ENCODE measurements at places on chromosomes 7 and 10.

DNA sequence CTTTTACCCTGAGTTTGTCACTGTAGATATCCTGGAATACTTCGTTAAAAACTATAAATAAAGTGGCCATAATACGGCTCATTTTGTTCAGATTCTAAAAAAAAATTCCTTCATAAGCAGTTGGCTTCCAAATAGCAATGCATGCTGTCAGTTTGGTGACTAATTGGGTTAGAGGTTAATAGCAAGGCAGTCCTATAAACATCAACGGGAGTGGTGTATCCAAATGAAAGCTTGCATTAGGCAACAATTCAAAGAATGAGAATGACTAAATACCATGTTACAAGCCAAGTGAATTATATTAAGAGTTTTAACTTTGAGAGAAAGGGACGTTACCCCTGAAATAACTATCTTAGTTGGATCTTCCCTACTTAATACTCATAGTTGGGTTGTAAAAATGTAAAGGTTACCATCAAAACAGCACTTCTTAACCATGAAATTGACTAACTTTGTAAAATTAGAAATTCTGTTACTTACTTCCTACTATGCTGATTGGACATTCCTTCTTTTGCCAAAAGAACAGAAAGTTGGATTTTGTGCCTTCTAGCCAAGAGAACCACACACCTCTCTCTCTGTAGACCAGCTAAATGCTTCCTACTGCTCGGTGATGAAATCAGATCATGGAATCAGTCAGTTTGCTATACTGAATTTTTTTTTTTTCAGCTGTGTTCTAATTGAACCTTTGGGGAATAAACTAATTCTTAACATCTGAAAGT is 98.0 kb downstream of the KAT6B start:
- DNase-seq = no peak

GRCh38 chr7:143327903-143328302 is 12.0 kb downstream of the CLCN1 start:
- DNase-seq = no peak

DNA sequence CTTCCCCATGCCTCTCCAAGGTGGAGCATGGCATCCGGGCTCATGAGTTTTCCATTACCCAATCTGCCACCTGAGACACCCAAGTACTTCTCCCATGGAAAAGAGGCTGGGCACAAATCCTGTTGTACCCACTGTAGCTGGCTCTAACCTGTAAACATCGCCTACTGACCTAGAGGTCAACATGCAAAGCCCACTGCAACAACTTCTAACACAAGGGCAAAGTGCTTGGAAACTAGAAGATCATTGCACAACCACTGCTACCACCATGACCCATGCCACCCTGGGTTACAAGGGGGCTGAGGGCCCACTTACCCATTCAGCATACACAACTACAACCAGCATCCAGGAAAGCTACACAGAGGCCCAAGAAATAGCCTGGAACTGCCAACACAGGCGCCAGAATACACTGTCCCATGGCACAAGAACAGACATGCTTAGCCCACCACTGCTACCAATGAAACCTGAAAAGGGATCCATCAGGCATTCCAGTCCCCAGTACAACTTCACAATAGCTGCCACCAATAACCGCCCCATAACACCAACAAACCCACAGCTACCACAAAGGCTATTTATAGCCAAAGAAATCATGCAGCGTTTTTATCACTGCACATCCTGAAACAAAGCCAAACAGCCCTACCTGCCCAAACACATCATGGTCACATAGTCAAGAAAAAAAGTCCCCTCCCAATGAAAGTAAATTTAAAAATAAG is 63.4 kb downstream of the RNF32 start:
- DNase-seq = no peak

DNA sequence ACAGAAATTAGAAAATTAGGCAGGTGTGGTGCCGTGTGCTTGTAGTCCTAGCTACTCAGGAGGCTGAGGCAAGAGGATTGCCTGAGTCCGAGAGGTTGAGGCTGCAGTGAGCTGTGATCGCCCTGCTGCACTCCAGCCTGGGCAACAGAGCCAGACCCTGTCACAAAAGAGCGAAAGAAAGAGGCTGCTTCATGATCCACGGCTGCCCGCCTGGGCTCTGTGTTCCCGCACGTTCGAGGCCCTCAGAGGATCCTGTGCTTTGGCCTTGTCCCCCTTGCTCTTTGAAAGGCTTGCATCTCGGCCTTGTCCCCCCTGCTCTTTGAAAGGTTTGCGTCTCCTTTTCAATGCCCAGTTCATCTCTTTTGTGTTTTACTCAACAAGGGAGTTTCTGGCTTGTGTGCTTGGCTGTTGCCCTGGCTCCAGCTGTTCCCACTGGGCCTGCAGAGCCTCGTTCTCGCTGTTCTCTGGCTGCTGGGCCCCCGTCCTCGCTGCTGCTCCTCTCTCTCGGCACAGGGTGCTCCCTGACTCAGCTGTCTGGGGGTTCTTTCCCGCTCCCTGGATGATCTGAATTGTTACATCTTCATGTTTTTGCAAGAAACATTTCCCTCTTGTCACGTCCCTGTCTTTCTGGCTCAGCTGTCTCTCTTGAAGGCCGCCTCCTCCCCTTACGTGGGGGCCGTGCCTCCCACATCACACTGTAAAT is 45.1 kb upstream of the INPP5A start:
- no peak for DNase-seq

DNA sequence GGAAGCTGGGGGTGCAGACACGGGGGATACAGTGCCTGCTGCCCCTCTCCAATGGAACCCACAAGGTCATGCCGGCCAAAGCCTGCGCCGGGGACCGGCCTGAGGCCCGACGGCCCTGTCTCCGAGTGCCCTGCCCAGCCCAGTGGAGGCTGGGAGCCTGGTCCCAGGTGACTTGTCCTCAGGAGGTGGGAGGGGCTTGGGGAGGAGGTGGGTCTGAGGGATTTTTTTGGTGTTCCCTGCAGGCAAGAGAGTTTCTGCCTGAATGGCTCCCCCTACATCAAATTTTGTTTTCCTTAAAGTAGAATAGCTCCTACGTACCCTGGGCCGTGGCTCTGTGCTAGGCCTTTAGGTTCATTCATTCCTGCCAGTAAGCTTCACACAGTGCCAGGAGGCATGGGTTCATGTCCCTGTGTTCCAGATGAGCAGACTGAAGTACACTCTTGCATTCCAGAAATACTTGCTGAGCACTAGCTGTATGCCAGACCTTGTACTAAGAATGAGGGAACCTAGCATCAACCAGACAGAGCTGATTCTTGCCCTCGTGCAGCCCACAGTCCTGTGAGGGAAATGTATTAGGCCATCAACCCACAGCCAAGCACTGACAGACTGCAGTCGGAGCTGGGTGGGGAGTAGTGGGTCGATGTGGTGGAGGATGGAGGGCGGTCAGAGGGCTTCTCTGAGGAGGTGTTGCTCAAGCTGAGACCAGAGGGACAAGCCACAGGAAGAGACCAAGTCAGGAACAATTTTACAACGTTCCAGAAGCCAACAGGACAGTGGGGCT is 31.1 kb downstream of the TBATA start:
- DNase-seq = no peak

- DNase-seq = peak; percentile 29
Measured at GRCh38 chr10:80664071-80664680, 126.5 kb downstream of the SH2D4B start.

- no peak for DNase-seq
Measured at GRCh38 chr7:30329716-30330115, 45.3 kb downstream of the ZNRF2 start.

GRCh38 chr7:36895192-36895591 is 170.9 kb upstream of the AOAH start:
- no peak for DNase-seq

- no peak for DNase-seq
Measured at GRCh38 chr7:23404546-23405239, 65.6 kb downstream of the IGF2BP3 start.

DNA sequence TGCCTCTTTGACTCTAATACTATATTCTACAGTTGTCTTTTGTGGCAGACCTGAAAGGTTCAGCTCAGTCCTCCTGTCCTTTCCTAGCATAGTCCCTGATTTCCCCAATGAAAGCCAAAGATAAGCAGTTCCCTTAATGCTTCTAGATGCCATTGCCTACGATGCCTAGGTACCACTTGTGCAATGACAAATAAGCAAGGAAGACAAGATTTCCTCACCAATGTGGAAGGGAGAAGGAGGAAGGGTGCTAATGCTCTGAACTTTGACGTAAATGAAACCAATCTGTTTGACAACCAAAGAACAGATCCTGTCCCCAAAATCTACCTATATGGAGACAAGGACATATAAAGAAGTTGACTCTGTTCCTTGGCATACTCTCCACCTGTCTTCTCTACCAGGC is 393.3 kb downstream of the KCNMA1 start:
- no peak for DNase-seq

GRCh38 chr7:136709876-136710275 is 158.6 kb upstream of the CHRM2 start:
- DNase-seq = no peak

DNA sequence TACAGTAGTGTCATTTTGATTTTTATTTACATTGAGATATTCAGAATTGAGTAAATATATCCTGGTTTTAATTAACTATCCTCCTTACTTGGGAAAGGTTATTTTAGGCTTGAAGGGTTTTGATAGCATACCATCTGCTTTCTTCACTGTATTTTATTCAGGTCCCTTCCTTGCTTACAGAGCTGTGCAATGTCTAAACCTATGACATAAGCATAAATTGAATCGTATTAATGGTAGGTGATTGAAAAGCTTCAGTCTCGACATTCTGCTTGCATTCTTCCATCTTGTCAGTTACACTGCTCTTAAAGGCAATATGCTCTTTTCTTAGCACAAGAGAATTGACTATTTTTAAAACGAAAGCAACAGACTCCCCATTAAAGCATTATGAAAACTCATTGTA is 102.5 kb downstream of the ARID5B start:
- no peak for DNase-seq

DNA sequence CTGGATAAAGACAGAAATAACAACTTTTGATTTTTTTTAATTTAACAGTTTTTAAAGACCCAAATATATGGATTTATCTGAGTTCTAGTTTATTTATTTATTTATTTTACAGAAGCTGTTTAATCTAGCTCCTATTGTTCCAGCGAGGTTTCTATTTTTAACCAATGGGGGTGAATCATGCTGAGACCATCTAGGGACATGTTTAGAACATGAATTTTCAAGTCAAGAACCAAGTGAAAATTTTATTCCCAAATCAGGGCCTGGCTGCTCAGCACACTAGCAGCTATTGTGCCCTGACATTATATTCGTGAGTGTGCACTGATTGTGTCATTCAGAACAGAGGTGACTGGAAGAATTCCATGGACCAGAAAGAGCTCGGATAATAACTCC is 24.6 kb upstream of the MPP7 start:
- no peak for DNase-seq

DNA sequence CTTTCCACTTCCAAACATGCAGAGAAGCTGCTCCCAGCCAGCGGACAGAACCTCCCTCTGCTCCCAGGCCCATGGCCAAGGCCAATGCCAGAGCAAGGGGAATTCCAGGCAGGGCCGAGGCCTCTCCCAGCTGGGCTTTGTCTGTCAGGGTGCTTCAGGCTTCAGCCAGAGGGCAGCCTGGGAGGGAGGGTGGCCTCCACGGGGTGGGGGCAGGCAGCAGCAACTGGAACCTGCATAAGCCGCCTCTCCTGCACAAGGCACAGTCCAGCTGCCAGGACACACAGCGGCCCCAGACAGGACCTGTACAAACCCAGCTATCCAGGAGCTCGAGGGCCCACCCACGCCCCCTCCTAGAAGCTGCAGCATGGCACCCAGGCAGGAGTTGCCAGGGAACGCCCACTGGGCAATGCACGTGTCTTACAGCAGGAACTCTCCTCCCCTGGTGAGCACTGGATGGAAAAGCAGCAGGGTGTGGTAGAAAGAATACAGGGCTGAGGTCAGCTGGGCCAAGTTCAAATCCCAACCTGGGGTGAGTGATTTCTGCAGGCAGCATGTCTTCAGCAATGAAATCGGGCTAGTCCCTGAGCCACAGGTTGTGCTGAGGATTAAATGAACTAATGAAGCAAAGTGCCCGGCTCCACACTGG is 7.6 kb downstream of the FAM53B start:
- no peak for DNase-seq

DNA sequence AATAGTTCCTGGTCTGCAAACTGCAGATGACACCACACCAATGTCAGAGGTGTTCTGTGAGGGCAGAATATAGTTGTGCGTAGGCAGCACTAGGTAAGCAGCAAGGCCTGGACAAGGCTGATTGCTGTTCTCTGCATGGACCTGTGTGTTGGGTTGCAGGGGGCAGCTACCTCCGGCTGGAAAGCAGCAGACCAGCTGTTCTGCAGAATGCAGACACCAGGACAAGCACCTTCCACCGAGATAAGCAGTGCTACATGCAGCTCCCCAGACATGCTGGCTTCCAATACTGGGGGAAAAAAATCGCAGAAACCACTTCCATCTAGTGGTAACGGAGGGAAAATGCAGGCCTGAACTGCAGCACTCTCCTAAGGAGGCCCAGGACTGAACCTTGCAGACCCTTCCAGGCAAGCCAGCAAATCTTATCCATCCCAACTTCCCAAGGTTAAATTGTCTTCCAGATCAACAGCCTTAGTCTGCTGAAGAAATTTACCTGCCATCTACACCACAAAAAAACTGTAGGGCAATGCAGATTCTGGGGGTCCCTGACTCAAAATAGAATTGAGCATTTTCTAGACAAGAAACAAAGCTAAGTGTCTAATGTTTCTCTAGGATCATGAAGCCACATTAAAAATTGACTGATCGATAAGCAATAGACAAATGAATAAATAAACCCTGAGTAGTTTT is 50.5 kb upstream of the COBL start:
- no peak for DNase-seq

DNA sequence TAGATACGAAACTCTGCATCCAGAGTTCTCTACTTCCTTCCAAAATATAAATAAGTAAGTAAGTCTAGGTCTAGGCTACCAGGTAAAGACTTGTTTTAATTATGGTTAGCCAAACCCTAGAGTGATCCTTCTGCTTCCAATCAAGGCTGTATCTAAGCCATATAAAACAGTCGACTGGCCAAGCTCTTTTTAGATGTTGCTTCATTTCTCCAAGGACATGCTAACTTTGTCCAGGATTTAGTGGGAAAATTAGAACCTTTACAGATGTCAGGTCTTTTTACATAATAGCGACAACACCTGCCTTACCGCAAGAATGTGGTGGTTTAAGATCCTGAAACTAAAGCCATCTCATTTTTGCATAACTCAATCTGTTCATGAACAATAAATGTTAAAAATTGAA is 156.8 kb downstream of the NXPH1 start:
- no peak for DNase-seq

DNA sequence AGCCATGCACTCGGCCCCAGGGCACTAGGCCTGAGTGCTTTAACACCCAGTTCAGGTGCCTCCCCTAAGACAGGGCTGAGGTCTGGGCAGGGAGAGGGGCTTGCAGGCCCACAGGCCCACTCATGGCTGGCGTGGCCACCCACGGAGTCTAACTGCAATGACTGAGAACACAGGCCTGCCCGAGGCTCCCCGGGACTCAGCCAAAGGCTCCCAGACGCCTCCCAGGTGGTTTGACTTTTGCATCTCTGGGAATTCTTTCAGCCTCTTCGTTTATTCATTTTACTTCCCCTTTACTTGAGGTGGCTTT is 37.3 kb downstream of the PTPRN2 start:
- DNase-seq = no peak

DNA sequence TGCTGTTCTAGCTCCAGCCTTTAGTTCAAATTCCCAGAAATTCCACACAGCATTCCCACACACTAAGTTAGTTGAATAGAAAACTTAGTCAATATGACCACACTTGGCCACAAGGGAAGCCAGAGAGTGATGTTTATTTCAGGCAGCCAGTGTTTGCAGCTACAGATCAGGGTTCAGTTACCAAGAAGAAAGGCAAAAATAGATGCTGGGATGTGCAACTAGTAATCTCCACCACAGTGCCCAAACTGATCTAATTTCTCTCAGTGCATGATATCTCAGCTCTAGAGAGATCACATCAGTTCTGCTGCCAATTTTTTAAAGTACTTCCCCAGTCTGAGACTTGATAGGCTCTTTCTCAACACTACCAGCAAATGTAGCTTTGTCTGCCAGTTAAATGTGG is 17.6 kb downstream of the SLF2 start:
- DNase-seq = no peak
